Activated CD4-positive, alpha-beta T cell treated with anti-CD3 and anti-CD28 coated beads, Interleukin-2, Interleukin-6, amounts not matched to agents 100 ng/mL and 50 ng/mL, durations not matched to agents 16 hours and 8 hours (primary cell): ENCODE measurements at places on chromosomes 11 and 22.

DNA sequence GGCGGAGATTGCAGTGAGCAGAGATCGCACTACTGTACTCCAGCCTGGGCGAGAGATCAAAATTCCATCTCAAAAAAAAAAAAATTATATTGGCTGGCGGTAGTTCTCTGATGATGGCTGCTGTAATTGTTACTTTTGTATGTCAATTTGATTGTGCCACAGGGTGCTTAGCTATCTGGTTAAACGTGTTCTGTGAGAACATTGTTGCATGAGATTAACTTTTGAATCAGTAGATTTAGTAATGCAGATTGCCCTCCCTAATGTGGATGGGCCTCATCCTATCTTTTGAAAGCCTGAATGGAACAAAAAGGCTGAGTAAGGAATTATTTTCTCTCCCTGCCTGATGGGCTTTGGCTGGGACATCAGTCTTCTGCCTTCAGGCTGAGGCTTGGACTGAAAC is 654.2 kb downstream of the OPCML start:
- no peak for DNase-seq

DNA sequence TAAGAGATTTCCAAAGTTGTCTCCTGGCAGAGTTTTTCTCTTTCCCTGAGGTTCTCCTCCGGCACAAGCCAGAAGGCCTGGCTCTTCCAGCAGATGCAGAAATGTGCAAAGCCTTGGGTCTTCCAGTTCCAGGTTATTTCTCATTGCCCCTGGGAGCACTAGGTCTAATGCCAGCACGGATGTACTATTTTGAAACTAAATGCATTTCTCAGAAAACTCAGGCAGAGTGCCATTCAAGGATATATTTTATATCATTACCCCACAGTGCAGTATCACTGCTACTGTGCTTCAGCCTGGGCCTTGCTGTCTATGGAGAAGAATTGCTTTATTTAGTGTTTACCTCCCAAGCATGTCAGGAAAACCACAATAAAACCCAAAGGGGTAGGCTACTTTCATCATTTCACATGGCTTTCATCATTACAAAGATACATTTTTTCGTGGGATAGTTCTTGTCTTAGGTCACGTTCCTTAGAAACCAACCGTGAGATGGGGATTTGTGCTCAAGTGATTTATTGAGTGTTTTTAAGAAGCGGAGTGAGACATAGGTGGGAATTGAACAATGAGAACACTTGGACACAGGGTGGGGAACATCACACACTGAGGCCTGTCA is 22.4 kb upstream of the FZD4 start:
- DNase-seq: no peak

- DNase-seq: no peak
These were observed 349.9 kb upstream of the KIRREL3 start for GRCh38 chr11:127350476-127350875.

DNA sequence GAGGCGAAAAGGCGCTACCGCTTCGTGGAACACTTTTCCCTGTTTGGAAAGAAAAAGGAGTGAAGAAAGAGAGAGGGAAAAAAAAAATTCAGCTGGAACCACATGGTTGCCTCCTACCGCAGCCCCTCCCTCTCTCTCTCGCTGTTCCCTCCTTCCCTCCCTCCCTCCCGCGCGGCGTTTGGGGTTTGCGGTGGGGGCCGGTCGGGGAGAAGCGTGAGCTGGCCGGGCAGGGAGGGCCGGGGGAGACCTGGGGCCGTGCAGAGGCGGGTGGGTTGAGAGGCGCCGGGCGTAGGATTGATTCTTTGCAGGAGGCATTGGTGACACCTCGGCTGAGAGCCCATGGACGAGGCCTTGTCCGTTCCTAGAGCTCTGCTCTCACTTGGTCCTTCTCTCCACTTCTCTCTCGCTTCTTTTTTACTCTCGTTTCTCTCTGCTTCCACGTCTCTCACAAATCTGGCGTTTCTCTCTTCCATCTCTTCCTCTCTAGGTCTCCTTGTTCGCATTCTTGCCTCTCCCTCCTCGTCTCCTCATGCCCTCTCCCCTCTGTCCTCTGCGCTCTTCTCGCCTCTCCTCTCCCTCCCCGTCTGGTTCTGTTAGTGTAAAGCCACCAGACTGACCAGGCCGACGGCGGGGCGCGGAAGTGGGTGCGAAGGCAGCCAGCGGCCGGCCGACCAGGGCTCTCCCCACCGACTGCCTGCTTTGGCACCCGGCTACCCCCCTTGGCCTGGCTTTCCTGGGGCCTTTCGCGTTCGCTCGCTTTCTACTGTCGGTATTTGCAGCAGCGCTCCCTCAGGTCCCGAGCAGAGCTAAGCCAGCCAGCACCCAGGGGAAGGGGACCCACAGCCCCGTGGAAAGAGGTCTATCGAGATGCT is at the start of gene CLMP:
TSS of gene CLMP (minus strand) at position 61 of the 872 bp plus-strand sequence. CDS start 308 bp downstream, outside the sequence.
- no peak for DNase-seq

DNA sequence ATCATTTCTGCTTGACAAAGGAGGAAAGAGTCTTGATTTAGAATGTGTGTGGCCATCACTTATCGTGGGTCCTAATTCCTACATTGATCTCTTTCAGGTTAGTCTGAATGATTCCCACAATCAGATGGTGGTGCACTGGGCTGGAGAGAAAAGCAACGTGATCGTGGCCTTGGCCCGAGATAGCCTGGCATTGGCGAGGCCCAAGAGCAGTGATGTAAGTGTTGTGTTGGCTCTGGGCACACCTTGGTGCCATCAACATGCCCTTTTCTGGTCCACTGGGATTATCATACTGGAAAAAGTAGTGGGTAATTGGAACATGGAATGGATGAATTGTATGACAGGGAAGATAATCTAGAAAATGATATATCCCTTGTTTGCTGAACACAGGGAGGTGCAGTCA is 17.1 kb upstream of the SORL1-AS1 start:
- DNase-seq: no peak

DNA sequence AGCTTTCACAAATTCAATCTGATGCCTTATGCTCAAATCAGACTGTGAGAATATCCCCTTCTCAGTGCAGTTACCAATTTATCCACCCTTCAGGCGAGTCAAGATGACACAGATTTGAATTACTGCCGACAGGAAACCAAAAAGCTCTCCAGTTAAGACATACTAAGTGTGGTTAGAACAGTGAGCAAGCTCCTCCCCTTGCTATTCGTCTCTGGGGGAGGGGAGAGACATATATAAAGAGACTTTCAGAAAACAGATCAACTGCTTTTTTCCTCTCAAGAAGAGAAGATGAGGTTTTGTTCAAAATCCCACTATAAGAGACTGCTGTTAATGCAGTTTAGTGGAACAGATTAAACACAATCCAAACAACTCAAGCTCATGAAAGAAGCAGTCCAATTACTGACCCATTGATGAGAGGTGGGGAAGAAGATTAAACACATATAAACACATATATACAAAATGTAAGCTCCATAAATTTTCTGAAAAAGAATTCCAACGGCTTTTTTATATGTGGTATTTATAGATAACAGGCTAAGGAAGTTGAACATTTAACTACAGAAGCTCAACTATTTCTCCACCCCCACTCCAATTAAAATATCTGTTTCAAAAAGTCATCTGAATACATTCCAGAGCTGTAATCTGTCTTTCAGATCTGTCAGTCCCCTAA is 102.7 kb downstream of the MRTFA start:
- DNase-seq: peak; percentile 90

GRCh38 chr11:22670830-22671229 is 4.4 kb downstream of the GAS2 start:
- DNase-seq: no peak

GRCh38 chr11:134460062-134460561 is 48.1 kb upstream of the B3GAT1 start:
- no peak for DNase-seq

GRCh38 chr11:69970785-69971535 is 107.2 kb upstream of the ANO1 start:
- no peak for DNase-seq

- no peak for DNase-seq
These were observed 17.4 kb downstream of the LIMK2 start for GRCh38 chr22:31229402-31230079.

DNA sequence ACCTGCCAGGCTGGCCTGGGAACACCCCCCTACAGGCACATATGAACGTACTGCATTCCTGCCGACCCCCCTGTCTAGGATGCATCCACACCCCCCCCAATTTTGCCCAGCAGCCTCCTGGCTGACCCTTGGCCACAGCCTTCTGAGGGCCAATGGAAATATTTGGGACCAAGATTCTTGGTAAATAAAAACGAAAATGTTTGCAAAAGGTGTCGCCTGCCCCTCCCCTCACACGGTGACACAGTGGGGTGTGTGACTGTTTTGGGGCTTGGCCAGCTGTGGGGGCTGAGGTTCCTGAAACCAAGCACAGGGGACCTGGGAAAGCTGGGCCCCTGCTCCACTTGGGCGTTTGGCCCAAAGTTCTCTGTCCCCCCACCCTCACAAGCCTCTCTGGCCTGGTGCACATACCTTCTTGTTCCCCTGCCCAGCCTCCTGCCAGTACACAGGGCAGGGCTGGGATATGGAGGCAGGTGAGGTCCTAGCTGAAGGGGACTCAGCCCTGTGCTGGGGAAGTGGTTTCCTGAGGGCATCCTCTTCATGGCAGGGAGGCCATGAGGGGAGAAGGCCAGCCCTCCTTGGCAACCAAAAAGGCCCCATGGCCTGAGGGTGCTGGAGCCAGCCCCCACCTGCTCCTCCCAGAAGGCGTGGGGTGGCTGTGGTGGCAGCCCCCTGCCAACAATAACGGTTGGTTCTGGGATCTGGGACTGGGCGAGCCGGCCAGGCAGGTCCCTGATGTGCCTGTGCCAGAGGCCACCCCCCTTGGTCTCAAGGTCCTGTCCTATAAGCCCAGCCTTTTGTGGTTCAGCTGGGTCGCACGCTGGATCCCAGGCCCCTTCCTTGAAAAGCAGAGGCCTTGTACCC is 2.1 kb upstream of the CRACR2B start:
- DNase-seq: no peak

- DNase-seq: no peak
These were observed 18.8 kb downstream of the APOL4 start for GRCh38 chr22:36182857-36183256.

DNA sequence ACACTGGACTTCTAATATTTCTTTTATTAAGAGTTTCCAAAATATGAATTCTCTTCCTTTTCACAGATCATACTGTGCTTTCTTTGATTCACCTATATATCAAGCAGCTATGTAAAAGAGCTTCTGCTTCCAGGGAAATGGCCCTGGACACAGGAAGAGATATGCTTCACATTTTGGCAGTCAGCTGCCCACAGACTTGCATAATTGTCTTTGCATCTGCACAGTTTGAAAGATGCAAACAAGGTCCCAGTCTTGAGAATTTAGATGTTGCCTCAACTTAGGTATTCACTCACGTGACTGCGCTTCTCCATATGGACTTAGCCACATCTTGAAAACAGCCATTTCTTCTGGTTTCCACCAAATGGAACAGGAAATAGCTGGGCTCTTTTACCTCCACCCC is 92.3 kb upstream of the POU2AF2 start:
- DNase-seq: no peak

DNA sequence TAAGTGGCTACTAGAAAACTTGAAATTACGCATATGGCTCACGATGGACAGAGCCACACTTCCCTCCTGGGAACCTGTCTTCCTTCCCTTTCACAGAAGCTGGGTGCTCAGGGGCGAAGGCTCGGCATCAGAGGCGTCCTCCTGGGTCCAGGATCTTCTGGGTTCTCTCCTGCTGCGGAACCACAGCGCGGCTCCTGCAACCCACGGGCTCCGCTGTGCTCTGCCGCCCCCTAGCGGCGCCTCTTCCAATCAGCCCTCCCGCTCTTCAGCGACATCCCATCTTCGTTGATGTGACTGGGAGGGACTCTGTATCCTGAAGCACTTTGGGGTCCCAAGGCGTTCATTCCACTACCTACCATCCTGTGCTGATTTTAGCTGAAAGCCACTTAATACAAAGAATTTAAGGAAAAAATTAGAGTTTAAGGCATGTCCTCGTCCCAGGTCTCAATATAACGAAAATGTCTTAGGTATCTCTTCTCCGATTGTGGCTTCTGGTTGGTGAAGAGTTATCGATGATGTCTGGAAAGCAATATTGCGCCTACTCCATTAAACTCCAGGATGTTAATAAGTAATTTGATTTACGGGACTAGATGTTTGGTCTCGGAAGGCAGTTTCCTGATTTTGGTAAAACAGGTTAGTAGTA is 14.8 kb upstream of the RPS3 start:
- peak; percentile 84 for DNase-seq

- no peak for DNase-seq
These were observed 20.3 kb downstream of the DKK3 start for GRCh38 chr11:11988099-11988651.

GRCh38 chr11:116234989-116235568 is 537.7 kb downstream of the BUD13 start:
- no peak for DNase-seq

GRCh38 chr22:19870153-19871022 is 15.7 kb upstream of the GNB1L start:
- no peak for DNase-seq

- DNase-seq: no peak
These were observed 17.0 kb upstream of the KCNJ11 start for GRCh38 chr11:17405232-17406005.

DNA sequence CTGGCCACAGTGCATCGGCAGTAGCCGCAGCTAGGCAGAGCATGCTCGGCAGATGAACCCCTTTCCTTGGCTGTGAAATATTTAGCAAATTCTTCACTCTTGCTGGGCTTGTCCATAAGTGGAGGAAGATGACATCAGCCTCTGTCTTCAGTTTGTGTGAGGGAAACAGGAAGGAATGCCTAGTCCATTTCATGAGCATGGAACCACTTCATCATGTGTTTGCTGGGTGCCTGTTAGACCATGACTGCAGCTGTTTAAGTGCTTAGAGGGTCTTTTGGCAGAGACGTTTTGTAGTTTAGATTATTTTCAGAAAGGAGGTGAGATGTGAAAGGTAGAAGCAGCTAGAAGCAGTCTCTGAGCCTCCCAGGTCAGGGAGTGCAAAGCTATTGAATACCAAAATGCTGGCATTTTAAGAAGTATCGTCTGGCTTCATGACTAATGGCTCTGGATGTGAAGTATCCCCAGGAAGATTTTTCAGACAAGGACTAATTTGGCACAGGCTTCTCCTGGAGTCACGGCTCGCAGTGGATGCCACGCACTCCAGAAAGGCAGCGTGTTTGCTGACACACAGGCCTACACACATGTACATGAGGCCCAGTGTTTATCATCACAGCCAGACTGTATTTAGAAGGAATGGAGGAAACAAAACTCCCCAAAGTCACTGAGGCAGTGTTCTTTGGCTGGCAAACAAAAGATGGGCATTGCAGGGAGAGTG is 43.1 kb upstream of the GRAMD1B start:
- DNase-seq: no peak

DNA sequence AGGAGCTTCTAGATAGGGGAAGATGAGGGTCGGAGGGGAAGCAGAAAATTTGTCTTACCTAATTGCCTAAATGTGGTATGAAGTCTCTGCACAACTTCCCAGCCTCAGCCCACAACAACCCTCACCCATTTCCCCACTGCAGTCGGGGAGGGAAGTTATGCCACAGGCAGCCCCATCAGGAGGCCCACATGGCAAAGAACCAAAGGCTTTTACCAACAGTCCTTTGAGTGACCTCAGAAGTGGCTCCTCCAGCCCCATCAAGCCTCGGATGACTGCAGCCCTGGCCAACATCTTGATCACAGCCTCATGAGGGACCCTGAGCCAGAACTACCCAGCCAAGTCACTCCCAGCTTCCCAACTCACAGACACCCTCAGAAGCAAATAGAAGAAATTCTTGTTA is 54.8 kb downstream of the CHST1 start:
- no peak for DNase-seq

- DNase-seq: no peak
These were observed 28.6 kb downstream of the KIAA1671 start for GRCh38 chr22:24981066-24981465.

- no peak for DNase-seq
These were observed 178.5 kb downstream of the SPON1 start for GRCh38 chr11:14140991-14141390.
